Epithelial cell of proximal tubule (primary cell): ENCODE measurements at places on chromosomes 12 and 14. TPM values are rescaled to one million over a fixed set of nuclear protein-coding genes. Genes with fewer than 3 reads are reported as not detected.

DNA sequence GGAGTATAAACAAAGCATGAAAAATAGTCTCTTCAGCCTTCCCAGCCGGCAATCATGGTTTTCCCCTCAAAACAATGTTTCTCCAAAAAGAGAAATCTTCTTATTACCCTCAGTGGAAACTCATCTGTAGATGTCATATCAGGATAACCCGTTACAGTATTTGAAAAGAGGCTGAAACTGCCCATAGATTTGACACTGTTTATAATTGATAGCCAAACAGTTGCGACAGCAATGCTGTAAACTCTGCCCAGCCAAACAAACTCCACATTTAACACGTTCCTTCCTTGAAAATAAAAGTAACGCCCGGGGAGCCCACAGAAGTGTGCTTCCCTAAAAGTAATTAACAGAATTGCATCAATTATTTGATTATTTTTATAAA lies 201.3 kb upstream of the FOXN3 start:
- peak; percentile 19 for DNase-seq

DNA sequence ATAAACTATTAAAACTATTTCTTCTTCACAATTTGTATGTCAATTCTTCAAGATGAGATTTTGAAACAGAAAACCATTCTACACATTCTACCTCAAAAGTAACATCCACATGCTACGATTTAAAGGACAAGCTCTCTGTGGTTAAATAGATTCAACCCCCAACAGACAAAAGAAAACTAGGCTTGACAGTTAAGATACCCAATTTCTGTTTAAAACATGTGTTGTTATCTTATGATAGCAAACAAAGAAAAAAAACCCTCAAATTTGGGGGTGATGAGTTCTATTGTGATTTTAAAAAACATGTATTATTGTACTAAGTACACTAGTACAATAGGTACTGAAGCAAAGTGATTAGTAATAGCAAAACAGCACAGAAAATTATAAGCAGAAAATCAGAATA lies 33.8 kb downstream of the ATF7 start:
- no peak for DNase-seq

Gene PRDM4
- 22.8 and 34.1 TPM in 2 replicates for total RNA-seq

DNA sequence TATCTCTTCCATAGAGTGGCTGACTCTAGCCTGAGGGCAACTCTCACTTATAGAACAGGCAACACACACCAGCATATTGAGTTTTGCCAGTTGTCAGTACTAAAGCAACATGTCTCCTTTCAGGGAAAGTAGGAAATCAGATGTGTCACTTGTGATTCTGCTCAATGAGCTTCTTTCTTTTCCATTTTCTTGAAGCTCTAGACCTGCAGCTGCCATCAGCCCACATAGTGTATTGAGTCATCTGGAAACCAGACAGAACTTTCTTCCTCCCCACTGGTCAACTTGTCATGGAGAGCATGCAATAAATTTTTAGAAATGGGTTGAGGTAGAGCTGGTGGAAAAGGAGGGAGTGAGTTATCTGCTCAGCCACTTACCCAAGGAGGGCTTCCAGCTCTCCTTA lies 209.0 kb upstream of the PLEKHG7 start:
- no peak for DNase-seq

GRCh38 chr12:90128526-90128925 lies 419.9 kb upstream of the ATP2B1 start:
- DNase-seq: no peak

DNA sequence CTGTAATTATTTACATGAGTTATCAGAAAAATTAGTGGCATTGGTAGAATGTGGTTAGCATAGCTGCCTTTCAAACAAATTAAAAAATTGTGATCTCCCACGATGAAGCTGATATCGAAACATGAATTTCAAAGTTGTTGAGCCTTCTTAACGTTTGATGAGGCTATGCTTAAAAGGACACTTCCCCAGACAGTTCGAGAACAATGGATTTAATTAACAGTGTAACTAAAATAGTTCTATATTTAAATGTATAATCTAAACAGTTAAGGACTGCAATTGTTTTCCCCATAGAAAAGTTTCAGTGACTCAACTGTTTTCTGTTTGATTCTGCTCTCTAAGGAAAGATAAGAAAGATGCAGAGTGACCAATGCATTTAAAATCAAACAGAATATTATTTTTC lies 1.6 kb downstream of the CLEC2B start:
- no peak for DNase-seq

Gene RNF212B
- not detected in 2 replicates for total RNA-seq

Gene RNASE7
- 0.86 TPM in 1 of 2 replicates, not detected in the other for total RNA-seq

- no peak for DNase-seq
Measured at GRCh38 chr12:6771509-6772330, 600 bp upstream of the LAG3 start.

- DNase-seq: no peak
Measured at GRCh38 chr14:63248211-63248610, 44.0 kb downstream of the RHOJ start.

DNA sequence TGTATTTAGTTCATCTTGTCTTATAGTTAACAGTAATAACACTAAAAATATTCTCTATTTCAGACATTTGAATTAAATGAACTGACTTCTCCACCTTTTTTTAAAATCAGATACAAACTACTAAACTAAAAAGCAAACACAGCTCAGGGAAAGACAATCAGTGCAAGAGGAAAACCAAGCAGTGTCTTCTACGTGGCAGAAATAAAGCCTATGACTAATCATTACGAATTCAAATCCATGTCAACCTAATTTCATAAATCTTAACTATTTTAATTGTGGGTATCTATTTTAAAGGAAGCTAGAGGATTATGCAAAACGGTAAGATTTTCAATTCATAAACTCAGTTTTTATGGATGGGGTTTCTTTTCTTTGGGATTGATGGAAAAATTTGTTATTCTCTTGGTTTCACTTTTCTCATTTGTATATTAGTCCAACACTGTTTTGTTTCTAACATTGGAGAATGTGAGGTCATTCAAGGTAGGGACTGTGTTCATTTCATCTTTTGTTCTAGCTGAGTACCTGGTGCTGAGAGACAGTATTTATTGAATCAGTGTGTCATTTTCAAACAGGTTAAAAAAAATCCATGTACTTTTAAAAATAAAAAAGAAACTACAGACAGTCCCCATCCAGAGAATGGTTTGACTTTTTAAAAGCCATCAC lies 12.8 kb upstream of the PALS1 start:
- no peak for DNase-seq

Gene COX14
- total RNA-seq: 52.2 and 73.1 TPM in 2 replicates

Gene MMP19
- total RNA-seq: 1.2 and 1.3 TPM in 2 replicates

DNA sequence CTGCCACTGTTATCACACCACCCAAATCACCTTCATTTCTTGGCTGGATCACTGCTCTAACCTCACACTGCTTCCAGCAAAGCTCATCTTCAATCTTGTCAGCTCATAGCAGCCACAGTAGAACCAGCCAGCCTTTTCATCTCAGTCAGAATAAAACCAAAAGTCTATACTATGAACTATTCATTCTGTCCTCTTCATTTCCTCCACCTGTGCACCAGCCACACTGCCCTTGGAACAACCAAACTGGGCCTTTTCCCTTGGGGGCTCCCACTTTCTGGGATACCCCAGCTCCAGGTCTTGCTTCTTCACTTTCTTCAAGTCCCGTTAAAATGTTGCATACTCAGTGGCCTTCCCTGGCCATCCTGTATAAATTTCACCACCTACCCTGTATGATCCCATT lies 234.4 kb upstream of the DAAM1 start:
- no peak for DNase-seq

Gene EML5
- total RNA-seq: 0.40 and 0.87 TPM in 2 replicates

DNA sequence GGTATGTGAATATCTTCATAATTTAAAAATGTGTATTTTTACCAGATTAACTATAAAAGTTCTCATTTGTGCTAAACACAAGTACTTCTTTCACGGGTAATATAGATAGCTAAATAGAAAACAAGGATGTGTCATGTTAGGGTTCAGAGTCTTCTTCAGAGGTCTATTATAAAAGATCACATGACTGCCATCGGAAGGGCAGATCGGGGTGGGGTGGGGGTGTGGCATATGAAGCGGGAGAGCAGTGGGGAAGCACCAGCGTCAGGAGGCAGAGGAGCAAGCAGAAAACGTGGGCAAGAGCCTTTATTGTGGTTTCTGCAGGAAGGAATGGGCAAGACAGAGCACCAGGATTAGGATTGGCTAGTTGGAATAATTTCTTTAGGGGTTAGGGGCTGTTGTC lies 63.7 kb upstream of the DNM1L start:
- DNase-seq: no peak

- no peak for DNase-seq
Measured at GRCh38 chr12:57489157-57489641, 1.3 kb downstream of the MARS1 start.

GRCh38 chr12:20852649-20853048 lies 42.1 kb downstream of the SLCO1B3 start:
- no peak for DNase-seq

Gene KERA
- total RNA-seq: not detected in 2 replicates
